Stimulated activated CD4-positive, alpha-beta T cell treated with anti-CD3 and anti-CD28 coated beads, TNF-alpha, amount 100 ng/mL, for 24 hours (primary cell): ENCODE measurements at places on chromosomes 7 and 10.

GRCh38 chr10:99235658-99236626, at the start of gene HPSE2:
Gene HPSE2 (minus strand): TSS chr10:99235852.
- DNase-seq, result no peak

- DNase-seq, result no peak
These were observed 172.8 kb downstream of the ZMYND11 start for GRCh38 chr10:308101-308500.

DNA sequence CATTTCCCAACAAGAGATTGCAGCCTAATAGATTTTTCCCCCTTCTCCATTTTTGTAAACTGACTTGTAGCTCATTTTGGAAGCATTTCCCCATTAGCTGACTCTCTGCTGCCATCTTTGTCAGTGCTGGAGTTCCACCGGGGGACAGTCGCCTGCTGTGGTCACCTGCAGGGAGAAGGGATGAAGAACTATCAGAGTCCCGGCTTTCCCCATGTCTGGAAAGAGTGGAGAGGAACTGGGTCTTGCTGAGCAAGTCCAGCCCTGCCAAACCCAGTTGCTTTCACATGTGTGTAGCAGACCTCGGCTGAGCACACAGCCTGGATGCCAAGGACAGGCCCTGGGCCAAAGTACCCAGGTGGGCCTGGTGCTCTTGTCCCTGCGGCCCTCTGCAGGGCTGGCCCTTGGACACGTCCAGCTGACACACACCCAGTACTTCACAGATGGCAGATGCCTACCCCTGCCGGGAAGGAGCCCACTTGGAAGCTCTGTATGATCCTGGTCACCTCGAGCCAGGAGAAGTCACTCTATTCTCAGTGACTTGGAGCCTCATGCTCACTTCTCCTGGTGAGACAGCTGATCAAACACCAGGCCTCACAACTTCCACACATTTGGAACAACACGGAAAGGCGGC, 157.3 kb upstream of the NPVF start:
- DNase-seq, result no peak

DNA sequence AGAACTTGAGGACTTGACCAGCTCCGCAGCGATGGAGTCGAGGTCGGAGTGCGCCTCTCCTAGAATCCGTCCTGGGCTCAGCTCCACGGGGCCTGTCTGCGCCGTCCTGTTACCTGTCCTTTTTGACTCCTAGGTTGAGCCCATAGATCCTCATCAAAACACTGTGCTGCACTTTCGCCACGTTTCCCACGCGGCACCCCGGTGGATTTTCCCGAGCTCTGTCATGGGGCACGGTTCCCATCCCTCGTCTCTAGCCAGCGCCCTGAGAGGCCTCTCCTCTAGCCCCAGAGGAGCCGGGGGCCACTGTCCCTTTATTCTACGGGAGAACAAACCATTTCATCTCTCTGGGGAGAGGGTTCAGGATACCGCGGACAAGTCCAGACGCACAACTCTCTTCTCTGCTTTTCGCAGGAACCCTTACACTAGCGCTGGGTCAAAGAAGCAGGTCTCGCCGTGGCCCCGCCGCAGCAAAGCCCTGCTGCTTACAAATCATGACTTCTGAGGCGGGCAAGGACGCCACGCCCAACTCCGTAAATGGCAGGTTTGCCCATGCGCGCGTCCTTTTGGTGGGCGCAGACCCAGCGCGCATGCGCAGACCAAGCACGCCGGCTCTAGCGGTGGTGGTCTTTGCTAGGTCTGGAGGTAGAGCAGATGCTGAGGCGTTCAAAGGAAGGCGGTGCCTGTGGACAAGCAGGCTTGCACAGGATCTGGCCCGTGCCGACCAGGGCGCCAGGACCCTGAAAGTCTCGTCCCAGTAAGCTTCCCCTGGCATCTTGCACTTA, 10.3 kb upstream of the ANKRD7 start:
- peak; percentile 27 for DNase-seq

GRCh38 chr7:92833766-92834506, 2.4 kb downstream of the CDK6 start:
- DNase-seq, result peak; percentile 85

DNA sequence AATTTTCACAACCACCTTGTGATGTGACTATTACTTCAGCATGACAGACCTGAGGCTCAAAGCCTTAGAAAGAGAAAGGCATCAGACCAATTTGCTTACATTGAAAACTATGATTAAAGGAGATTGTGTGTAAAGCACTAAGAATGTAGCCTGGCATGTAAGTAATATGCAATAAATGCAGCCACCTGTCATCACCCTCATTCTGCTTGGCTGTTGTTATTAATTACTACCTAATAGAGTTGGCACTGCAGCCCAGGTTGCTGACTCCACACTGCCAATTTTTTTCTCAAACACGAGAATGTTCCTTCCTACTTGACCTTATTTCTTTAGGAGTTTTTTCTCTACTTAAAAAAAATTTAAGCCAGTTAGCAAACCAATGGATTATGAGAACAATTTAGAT, 61.2 kb upstream of the NPVF start:
- DNase-seq, result no peak

DNA sequence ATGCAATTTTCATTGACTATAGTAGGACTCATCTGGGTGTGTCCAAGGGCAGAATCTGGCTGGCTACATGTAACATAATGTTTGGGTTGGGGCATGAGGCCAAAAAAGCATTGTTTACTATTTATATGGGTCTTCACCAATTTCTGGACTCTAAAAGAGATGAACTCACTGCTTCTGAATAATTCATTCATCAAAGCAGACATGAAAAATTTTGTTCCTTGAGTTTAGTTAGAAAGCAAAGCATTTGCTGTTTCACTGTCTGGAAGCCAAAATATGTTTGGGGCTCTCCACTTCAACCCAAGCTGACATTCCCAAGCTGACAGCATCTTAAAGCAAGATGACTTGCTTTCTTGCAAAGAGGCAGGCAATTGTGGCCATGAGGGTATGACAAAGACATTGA, 670.6 kb downstream of the SUGCT start:
- DNase-seq, result no peak

DNA sequence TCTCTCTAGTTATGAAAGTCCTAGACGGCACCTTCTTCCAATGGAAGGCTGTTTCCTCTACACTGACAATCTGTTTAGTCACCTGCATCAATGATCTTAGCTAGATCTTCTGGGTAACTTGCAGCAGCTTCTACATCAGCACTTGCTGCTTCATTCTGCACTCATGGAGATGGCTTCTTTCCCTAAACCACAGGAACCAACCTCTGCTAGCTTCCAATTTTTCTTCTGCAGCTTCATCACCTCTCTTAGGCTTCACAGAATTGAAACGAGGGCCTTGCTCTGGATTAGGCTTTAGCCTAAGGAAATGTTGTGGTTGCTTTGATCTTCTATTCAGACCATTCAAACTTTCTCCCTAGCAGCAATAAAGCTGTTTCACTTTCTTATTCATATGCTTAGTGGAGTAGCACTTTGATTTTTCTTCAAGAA, 24.6 kb downstream of the NAMPT start:
- no peak for DNase-seq

DNA sequence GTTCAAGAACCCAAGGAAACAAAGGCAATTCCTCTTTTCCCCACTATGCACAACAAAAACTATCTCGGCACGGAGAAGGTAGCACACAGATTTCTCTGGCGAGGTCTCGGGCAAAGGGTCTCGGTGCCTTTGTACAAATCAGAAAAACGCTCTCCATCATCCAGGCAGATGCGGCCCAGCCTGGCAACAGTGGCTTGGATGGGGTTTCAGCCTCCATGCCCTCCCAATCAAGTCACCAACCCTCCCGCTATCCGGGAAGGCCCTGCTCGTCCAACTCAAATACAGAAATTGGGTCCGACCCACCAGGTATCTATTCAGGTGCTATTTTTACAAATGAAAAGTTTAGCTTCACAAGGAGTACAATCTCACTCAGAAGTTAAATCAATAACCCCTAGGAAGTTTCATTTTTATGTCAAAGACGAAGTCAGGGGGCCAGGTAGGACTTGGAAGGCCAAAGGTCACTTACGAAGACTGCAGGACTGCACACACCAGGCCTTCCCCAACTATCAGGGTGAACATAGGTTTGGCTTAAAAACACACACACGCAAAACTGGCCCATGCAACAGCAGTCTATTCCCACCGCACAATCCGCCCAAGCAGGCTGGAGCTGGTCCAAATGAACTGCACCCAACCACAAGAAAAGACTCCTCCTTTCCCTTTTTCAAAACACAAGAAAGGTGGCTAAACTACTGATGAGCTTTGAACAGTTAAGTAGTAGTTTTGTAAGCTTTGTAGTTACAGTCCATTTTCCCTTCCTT, 43.0 kb downstream of the GNA12 start:
- DNase-seq, result no peak

- DNase-seq, result no peak
These were observed 75.6 kb upstream of the INSIG1 start for GRCh38 chr7:155222061-155222460.

GRCh38 chr7:108124820-108125219, 5.3 kb downstream of the LAMB4 start:
- no peak for DNase-seq

DNA sequence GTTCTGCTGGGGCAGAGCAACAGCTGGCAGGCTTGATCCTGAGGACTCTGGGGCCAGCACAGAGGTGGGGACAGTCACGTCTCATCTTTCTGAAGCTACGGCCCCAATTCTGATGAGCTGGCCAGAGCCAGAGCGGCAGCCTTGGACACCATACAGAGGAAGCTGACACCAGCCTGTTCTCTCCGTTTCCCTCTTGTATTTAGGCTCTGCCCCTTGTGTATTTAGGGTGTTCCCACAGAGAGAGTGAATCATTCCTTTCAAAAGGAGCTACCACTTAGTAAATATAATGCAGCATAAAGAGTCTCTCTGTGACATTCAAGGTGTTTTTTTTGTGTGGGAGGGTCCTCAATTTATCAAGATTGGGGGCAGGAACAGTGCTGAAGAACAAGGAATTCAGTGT, 109.2 kb downstream of the ZNF248 start:
- DNase-seq, result no peak

DNA sequence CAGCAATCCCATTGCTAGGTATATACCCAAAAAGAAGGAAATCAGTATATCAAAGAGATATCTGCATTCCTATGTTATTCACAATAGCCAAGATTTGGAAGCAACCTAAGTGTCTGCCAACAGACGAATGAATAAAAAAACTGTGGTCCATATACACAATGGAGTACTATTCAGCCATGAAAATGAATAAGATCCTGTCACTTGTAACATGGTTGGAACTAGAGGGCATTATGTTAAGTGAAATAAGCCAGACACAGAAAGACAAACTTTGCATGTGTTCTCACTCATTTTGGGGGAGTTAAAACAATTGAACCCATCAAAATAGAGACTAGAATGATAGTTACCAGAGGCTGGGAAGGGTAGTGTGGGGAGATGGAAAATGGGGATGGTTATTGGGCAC, 323.5 kb upstream of the NFE2L3 start:
- DNase-seq, result no peak

DNA sequence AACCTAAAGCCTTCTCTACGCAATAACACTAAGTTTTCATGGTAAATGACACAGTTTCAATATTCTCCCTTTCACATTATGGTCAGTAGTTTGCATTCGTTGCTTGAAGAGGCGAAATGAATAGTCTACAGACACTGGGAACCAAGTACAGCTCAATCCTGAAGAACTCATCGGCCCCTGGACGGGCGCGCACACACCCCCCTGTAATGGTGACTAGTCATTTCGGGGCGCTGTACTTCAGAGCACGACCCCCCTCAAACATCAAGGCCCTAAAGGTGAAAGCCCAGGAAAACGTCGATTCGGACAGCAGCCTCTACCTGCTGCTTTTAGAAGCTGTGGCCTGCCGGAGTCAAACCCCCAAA, 1.0 kb downstream of the NT5C2 start:
- DNase-seq, result no peak

- DNase-seq, result peak; percentile 82
These were observed 12.3 kb upstream of the OGA start for GRCh38 chr10:101830322-101831168.

DNA sequence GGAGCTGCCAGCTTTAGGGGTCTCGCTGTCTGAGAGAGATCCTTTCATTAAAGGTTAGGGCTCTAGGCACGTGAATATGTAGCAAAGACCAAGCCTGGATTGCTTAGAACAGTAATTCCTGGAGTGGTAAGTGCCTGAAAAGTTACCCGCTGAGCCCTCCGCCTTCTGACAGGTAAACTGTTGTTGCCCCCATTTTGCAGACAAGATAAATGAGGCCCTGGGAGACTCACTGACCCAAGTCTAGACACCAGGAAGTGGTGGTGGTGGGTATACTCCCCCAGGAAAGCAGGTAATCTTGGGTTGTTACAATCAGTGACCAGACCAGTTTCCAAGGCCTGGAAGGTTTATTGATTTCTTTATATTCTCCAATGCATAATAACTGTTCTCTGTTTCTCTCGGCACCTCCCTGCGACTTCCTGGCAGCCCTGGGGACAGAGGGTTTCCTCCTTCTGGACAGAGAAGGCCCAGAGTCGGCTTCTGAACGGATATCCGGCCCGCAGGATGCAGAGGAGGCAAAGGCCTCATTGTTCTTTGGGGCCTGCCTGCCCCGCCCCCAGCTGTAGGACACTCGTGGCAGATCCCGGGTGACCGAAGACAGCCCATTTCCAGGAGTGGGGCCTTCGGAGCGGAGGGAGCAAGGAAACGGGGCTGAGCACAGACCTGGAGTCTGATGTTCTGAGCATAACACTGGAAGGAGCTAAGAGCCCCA, 1.3 kb upstream of the GRK5 start:
- peak; percentile 47 for DNase-seq

DNA sequence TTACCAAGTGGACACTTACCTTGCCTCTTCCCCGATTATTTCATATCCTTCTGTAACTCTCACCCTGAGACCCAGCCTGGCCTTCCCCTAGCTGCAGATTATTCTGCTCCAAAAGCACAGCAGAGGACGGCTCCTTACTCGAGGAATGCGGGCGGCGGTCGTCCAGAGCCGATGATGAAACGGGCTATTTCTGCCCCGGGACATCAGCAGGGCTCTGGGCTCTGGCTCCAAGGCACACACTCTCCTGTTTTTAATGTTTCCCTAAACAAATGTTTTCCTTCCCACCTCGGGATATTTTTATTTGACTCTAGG, 343 bp upstream of the C10orf71 start:
- no peak for DNase-seq

- DNase-seq, result no peak
These were observed 7.0 kb upstream of the SERPINE1 start for GRCh38 chr7:101119876-101120275.
